ENCODE measurements at places on chromosomes 5 and 9. TPM values are rescaled to one million over a fixed set of nuclear protein-coding genes. Genes with fewer than 3 reads are reported as not detected.

- no peak for DNase-seq
Measured at GRCh38 chr5:81817086-81817485, 66.2 kb upstream of the SSBP2 start.

GRCh38 chr9:82410866-82411265 is 422.3 kb downstream of the SPATA31D1 start:
- DNase-seq = no peak

GRCh38 chr9:136383436-136383835 is 10.0 kb upstream of the CARD9 start:
- no peak for DNase-seq

DNA sequence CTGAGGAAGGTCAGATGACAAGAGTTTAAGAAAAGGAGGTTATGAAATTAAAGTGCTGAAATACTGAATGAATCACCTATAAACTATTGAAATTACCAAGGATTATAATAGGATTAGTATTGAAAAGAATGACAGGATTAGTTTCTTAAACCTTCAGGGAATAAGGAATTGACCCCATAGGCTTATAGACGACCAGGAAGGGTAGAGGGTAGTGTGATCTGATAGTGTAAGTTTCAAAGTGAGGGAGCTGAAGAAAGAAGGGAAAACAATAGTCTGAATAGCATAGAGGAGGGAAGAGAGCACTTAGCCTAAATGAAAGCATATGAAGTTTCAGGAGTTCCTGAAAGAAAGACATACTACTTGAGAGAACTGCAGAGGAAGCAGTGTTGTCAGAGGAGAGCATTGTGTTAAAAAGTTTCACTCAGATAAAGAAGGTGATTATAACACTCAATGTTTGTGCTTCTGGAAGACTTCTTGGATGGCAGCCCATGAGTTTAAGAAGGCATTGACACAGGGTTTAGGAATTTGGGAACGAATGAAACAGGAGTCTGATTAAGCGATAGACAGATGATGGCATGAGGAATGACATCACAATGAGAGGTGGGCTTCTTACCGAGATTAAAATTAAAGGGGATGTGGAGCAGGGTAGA is 557.9 kb upstream of the GRAMD2B start:
- peak; percentile 3 for DNase-seq

- DNase-seq = no peak
Measured at GRCh38 chr5:174542471-174542870, 181.9 kb upstream of the MSX2 start.

DNA sequence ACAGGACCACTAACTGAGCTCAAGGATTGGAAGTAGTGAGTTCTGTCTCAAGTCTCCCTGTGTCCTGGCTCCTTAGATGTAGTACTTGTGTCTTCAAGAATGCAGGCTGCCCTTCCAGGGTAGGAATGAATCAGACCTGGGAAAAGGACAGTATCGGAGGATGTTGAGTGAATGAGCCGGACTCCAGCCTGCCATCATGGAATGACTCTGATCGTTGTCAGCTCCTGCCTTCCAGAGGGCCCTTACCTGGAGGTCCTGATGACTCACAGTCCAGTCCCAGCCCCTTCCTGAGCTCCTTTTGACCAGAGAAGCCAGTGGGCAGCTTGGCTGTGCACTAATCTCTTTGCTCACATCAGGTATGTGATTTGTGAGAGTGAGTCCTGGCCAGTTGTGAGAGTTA is 161.1 kb downstream of the TRPM6 start:
- DNase-seq = no peak

DNA sequence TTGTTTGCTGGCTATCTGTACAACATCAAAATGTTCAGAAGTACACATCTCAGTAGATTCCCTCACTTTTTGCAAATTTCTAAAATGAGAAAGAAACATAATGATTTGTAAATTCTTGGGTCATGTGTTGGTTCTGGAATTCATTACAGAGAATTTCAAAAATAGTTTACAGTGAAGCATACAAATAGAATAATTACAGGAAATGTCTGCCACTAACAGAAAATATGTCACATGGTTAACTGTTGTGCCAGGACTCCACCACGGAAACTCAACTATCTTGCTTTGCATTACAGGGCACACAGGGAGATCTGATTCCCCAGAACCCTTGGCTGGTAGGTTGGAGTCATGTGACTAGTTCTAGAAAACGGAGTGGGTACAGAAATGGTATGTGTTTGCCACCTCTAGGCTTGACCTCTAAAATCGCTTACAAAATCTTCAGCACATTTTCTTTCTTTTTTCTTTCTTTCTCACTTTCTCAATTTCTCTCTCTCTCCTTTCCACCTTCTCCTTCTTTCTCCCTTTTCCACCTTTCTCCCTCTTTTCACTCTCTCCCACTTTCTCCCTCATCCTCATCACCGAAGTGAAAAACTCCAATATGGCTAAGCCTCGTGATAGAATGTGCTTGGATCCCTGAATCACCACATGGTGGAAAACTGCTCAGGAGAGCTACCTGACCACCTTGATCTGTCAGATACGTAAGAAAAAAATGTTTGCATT is 32.4 kb downstream of the RASEF start:
- no peak for DNase-seq

GRCh38 chr5:1043327-1043726 is 34.7 kb downstream of the NKD2 start:
- DNase-seq = no peak

GRCh38 chr9:68768619-68769018 is 63.6 kb downstream of the PIP5K1B start:
- no peak for DNase-seq

DNA sequence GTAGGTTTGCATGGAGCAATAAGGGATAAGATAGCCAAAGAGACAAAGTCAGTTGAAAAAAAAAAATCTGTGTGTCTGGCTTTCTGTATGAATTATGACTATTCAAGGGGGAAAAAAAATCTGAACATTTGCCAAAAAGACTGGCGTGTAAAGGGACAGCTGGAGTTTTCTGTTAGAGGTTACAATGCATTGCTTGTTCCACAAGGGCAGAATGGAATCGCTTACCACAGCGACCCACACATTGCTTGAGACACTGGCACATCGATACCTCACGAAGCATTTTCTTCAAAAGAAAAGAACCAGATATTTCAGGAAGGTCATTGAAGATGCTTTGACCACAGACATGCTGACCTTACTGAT is 327.8 kb downstream of the TMEM167A start:
- DNase-seq = no peak

DNA sequence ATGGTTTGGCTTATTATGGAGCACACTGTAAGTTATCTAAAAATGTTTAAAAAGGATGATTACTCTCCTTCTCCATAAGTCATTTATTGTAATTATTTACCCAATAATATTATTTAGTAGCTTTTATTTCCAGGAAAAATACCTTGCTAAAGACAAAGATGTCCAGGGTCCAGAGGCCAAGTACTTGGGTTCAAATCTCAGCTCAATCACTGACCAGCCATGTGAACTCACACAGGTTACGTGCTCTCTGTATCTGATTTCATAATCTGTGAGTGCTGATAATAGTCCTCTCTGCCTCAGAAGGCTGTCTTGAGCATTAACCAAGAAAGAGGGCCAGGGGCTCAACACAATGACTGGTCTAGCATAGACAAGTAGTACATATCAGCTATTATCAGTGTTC is 27.0 kb downstream of the ALDH1A1 start:
- no peak for DNase-seq

- peak; percentile 78 for DNase-seq
Measured at GRCh38 chr9:35680331-35681105, 6.8 kb downstream of the CA9 start.

The GPRIN1 gene
- polyA plus RNA-seq = 4.7 TPM

The GABRB2 gene
- polyA plus RNA-seq = not detected

The SPEF2 gene
- polyA plus RNA-seq = 1.2 TPM

The C9 gene
- polyA plus RNA-seq = not detected

The ERAP2 gene
- polyA plus RNA-seq = 10.6 TPM

The TBC1D9B gene
- polyA plus RNA-seq = 83.8 TPM

The CARTPT gene
- not detected for polyA plus RNA-seq

The NEURL1B gene
- polyA plus RNA-seq = 2.6 TPM

The RNF180 gene
- polyA plus RNA-seq = not detected

The ANKRD18B gene
- 7.1 TPM for polyA plus RNA-seq

The FLT4 gene
- polyA plus RNA-seq = 0.07 TPM

All from IMR-90 (cell line).